8988T (cell line): ENCODE measurements at places on chromosomes 3 and 15.

DNA sequence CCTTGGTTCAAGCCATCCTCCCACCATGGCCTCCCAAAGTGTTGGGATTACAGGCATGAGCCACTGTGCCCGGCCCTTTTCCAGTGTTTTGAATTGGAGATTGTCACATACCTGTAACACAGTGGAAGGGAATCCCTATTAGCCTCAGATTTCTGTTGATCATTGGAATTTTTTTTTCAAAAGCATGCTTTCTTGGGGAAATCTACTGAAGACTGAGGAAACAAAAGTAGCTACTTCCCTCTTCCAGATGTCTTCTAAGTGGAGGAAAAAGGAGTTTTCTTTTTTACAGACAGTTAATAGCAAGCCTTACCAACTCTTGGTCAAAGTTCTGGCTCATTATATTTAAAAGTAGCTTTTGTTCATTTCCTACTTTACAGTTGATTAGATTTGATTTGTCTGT, 33.7 kb downstream of the CHD2 start:
- no peak for DNase-seq

DNA sequence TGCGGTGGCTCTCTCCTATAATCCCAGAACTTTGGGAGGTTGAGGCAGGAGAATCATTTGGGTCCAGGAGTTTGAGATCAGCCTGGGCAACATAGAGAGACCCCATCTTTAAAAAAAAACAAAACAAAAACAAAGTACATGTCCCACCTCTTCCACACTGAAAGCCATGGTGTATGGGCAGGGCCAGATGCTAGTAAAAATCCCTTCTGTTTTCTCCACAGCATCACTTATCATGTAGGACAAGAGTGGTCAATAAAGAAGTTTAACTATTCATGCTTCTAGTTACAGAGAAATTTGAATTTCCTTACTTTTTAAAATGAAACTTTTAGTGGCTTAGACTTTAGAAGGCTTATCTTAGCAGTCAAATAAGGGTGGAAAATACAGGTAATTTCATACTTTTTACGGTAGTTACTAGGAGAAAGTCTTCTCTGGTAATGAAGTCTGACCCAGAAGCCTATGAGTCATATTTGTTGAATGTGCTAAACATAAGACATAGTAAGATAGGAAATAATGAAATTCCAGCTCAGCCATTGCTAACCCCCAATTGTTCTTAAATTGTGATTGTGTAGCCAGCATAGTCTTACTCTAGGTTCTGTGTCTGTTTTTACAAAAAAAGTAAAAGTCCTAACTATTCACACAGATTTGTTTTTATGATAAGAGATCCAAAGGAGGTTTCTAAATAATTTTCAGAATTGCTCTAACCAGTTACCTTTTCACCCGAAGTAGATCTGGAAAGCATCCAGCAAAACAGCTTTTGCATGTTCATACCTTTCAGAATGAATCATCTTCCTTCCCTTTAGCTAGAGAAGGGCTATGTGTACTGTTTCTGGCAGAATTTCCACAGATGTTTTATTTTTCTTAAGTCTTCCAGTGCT, 16.4 kb upstream of the ZNF609 start:
- DNase-seq: peak; percentile 13

DNA sequence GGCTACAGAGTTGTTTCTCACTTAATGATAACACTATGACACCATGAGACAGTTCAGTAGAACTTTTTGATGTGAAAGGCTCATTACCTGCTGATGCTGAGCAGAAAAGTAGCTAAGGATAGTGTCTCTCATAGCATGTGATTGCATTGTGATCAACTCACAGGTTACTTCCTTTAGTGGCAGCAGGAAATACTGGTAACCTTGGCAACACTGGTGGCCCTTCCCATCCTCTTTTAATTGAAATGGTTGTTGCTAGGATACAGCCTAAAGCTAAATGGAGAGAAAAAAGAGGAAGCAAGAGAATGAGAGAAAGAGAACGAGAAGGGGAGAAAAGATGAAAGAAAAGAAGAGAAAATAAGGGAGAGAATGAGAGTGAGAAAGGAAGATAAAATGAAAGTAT, 204.7 kb upstream of the GAP43 start:
- no peak for DNase-seq

GRCh38 chr3:129620828-129621559, 14.5 kb upstream of the PLXND1 start:
- DNase-seq: peak; percentile 17

- no peak for DNase-seq
Observed at GRCh38 chr3:144332868-144333267, 361.2 kb downstream of the DIPK2A start.

DNA sequence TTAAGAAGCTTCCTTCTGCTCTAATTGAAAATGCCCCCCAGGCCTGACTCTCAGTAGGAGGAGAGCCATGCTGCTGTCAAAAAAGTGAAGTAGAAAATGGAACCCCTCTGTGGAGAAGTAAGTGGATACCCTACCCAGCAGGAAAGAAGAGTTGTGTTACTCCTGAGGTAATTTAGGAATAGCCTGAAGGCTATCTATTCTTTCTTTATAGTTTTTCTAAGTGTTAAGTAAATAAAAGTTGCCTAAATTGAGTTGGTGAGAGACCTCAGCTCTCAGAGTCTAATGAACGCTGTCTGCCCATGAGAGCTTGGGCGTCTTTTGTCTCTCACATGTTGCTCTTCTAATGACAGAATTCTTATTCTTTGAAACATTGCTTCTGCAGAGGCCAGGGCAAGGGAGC, 116.2 kb downstream of the NSUN3 start:
- no peak for DNase-seq

GRCh38 chr15:63891768-63892133, 58.0 kb upstream of the HERC1 start:
- DNase-seq: no peak

DNA sequence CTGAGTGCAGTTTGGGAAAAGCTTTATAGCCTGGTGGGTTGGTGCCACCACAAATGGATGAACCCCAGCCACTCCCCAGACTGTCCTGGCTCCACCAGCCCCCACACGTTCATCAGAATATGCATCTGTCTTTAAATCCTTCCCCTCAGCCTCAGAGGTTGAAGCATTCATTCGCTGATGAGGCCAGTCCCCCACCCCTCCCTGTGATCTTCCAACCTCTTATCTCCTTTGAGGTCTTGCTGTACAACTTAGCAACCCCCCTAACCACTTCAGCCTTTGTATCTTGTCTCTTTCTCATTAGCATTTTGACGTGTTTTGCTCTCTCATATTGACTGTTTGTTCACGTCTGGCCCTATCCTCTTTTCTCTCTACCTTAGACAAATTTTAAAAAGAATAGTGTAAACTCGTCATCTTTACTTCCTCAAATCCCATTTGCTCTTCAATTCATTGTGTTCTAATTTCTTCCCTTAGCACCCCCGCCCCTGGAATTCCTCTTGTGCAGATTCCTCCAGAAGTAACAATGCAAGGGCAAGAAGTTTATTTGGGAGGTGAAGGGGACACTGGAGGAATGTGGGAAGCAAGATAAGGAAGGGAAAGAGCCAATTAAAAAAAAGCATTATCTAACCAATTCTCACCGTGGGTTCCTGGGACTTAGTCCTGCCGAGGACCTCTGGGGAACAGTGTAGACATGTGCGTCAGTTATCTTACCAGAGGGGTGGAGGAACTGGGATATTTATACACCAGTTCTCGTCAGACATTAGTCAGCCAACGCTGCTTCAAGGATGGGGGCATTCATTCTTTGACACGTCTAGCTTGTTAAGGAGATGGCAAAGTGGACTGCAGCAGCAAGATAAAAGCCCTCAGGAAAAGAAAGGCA, 38.6 kb downstream of the MOBP start:
- no peak for DNase-seq

DNA sequence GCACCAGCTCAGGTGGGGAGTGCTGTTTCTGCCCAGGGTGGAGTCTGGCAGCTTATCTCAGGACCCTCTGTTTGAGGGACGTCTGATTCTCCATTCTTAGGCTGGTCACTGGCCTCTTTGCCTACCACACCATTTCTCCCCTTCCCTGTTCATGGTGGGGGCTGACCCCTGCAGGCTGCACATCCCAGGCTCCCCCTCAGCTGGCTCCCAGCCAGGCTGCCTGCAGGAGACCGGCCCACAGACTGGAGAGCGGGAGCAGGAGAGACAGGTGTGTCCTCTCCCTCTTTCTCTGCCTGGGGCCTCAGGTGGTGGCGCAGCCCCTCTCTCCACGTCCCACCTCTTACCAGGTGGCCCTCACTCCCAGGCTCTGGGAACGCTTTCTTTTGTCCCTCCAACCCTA, 60.8 kb downstream of the RAB11A start:
- DNase-seq: no peak

GRCh38 chr15:81304226-81304625, 19.7 kb downstream of the STARD5 start:
- DNase-seq: no peak

DNA sequence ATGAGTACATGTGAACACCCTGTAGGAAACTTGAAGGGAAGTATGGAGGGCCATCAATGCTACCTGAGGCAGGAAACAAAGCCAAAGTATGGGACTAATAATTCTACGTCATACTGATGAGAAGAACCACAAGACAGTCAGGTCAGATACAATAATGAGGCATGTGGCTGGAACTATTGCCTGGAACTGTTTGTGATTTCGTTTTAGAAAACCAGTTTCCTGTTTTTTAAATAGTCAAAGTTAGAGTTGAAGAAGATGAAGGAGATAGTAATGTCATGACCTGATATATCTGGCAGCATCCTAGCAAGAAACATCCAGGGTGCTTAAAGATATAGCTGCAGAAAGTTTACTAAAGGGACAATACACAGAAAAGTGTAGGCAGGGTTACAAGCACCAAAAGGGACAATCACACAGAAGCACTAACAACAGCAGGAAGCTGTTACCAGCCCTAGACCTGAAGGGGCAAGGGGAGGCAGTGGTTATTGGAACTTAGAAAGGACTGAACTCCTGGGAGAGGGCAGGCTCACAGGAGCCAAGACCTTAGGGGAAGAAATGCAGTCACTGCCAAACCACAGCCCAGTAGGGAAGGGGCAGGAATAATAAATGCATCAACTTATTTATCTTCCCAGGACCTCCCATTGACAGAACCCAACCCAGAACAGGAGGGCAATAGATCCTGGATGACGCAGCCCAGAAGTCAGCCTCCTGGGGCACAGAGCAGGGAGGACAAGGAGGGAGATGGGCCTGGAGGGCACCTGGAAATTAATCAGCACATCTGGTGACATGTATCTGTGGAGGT, 302.1 kb upstream of the STT3B start:
- DNase-seq: no peak

DNA sequence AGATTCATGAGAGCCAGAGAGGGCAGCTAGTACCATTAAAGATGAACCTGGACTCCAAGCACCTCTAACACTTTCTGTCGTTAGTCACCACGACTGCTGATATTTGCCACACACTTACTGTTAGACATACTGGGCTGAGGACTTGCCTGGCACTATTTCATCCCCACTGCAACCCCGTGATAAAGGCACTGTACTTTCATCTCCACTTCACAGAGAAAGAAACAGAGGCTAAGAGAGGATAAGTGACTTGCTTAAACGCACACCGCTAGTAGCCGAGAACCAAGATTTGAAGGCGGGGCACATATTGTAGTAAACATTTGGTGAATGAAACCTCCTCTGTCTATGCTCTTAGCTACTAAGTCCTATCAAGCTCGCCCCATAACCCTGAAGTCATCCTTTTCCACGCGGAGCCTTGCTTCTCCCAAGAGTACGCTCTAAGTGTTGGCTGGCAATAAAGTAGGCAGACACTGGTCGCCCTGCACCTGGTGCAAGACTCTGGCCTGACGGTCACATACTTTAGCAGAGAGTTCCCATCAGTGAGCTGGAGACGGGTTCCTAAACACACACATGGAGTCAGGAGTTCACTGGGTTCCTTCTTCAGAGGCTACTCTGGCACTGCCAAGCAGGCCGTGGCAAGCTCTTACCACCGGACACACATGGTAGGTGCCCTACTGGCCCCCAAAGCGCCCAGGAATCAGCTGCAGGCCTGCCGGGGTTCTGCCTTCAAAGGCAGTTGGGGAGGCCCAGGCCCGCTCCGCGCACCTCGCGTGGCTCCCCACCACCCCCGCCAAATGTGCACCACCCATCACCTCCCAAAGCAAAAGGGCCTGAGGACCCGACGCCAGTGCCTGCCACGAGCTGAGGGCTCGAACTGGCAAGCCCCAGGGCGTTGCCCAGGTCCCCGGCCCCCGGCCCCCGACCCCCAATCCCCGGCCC, 951 bp downstream of the POMGNT2 start:
- no peak for DNase-seq

- no peak for DNase-seq
Observed at GRCh38 chr3:4421121-4421520, 45.9 kb downstream of the SUMF1 start.

DNA sequence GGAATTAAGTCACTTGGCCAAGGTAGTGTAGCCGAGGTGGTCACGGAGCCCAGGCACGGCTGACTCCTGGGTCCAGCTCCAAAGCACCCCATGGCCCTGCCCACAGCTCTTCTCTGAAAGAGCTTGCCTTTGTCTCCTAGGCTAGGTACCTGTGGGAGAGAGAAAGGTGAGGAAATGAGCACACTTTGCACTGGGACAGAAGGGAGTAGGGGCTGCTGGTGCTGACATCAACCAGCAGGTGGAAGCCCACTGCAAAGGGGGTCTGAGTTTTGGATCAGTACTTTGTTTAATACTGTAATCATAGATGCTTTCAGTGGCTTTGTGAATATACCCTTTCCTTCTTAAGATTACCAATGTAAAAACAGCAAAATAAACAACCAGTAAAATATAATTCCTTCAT, 128.3 kb upstream of the EIF1B start:
- no peak for DNase-seq

DNA sequence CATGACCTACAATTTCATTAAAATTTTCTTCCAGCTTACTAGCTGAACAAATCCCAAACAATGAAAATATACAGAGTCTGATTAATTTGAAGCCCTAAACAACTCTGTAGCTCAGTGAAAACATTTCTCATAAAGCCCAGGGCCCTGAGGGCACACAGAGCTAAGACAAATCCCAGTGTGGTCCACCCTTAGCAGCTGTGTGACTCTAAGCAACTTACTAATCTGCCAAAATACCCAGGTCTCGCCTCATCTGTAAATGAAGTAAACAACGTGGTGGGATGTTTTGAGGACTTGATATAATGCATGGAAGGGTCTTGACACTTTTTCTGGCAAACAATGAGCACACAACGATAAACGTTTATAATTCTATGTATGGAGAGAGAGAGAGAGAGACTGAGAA, 158.4 kb downstream of the FHIT start:
- no peak for DNase-seq
